Fibroblast of skin of left quadriceps (primary cell): ENCODE measurements at places on chromosomes 6 and 20.

DNA sequence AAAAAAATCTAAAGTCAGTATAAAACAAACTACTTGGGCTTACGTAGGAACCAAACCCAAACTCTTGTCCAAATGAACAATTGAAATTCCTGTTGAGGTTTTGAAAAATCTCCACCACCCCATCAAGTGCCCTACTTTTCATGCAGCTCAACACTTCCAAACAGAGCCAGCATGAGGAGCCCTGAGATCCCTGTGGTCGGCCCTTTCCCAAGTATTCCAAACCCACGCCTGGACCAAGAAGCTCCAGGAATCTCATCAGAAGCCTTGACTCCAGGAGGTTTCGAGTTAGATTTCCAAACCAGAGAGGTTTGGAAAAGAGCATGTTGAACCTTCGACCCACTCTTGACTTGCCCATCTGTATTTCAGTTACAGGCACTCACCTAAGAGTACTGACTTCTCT, 179.3 kb downstream of the MTFR2 start:
- no peak for DNase-seq

DNA sequence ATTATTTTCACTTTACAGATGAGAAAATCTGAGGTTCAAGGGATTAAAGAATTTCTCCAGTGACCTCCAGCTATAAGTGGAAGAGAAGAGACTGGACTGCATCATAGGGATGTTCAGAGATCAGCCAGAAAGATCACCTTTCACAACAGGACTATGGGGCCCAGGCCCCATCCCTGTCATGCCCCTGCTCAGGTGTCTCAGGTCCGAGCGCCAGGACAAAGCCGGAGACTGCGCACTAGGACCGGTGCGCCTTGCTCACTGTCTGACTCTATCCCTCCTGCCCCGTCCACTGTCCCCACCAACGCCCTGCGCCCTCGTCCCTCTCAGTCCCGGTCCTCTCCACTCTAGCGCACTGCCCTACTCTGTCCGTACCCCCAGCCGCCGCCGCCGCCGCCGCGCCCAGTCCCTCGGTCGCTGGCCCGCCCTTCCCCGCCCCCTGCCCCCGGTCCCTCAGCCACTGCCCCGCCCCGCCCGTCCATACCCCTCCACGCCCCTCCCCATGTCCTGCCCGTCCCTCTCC, 521 bp upstream of the RAD21L1 start:
- DNase-seq: no peak

- peak; percentile 39 for DNase-seq
Observed at GRCh38 chr6:157800420-157801237, 22.4 kb upstream of the SNX9 start.

- no peak for DNase-seq
Observed at GRCh38 chr6:161434350-161434749, 160.5 kb upstream of the AGPAT4 start.
